ENCODE measurements at places on chromosomes 7 and 10. TPM values are rescaled to one million over a fixed set of nuclear protein-coding genes. Genes with fewer than 3 reads are reported as not detected.

DNA sequence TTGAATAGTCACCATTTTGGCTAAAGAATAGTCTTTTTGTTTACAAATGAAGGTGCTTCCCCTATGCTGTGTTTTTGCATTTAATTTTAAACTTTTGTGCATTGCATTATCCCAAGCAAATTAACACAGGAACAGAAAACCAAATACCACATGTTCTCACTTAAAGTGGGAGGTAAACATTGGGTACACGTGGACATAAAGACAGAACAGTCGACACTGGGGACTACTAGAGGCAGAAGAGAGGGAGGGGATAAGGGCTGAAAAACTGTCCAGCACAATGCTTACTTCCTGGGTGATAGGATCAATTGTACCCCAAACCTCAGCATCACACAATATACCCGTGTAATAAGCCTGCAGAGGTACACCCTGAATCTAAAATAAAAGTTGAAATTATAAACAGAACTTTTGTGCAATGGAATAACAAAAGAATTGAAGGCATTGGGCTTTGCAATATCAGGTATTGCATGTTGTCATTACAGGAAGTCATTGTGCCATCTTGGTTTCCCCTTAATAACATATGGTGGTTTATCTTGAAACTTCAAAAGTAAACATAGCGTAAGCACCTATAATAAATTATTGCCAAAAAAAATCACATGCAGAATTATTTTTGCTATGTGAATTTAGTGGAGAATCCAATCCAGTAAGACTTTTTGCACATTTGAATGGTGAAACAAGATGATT is 16.1 kb downstream of the ADD3 start:
- DNase-seq = no peak

GRCh38 chr10:4650582-4650981 is 175.4 kb upstream of the AKR1E2 start:
- DNase-seq = peak; percentile 80

PNLIPRP2 gene
- not detected for total RNA-seq

- DNase-seq = peak; percentile 19
Observed at GRCh38 chr7:99669782-99670181, 10.0 kb downstream of the CYP3A5 start.

DNA sequence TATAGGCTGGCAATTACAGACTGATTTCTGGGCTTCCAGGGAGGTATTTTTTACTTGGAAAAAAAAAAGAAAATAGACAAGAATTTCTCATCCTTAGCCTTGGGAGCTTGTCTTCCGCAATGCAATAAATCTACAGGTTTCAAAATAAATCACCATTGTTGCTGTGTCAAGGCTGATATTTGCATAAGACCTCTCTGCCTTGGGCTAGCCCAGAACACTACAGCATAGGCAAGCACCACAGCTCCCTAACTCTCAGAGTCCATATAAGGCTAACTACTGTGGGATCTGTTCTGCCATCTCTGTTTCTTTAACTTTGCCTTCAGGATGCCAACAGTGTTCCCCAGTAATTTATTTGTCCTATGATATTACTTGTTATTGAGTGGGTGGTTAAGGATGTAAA is 64.4 kb downstream of the ZWINT start:
- no peak for DNase-seq

EGFR gene
- 55.0 TPM for total RNA-seq

DNA sequence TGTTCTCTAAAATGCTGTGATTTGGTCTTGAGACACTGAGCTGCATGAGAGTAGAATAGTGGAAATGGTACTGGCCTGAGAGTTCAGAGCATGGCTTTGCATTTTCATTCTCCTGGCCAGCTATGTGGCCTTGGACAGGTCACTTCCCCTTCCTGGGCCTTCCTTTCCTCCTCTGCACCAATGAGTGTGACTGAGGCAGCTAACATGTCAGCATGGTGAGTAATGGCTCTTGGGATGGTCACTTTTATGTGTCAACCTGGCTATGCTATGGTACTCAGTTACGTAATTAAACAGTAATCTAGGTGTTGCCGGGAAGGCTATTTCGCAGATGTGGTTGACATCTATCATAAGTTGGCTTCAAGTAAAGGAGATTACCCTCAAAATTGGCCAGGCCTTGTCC is 109.3 kb downstream of the RTKN2 start:
- peak; percentile 9 for DNase-seq

DNA sequence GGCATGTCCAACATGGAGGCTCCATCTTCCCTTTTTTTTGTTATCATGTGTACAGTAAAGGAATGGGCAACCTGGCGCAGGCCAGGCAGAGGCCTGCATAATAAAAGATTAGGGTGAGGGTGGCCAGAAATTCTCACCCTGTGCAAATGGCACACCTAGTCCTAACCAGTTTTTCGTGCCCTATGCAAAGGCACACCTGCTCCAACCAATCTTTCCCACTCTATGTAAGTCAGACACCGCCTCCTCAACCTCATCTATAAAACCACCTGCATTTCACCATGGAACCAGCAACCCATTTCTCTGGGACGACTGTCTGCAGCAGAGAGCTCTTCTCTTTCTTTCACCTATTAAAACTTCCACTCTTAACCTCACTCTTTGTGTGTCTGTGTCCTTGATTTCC is 16.1 kb downstream of the TBATA start:
- DNase-seq = no peak

GRCh38 chr7:17131983-17132655 is 166.3 kb upstream of the AHR start:
- DNase-seq = no peak

DNA sequence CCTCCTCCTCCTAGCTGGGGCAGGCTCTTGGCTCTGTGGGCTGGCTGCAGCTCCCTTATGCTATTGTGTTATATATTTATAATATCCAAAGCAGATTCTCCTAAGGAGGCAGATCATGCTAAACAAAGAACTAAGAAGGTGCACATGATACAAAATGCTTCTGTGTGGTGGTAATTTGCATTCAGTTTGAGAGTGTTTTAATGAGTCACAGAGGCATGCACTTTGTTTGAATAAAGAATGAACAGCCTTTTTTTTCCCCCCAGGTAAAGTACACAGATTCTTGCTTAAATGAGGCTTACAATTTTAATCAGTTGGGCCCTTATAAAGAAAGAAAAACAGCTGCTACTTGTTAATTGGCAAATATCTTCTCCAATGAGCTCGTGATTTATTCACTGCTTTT is 95.0 kb downstream of the FANK1 start:
- DNase-seq = no peak

- DNase-seq = no peak
Observed at GRCh38 chr10:24229909-24230308, 21.0 kb downstream of the KIAA1217 start.

Data from GM23248 (cell line).